ENCODE measurements at places on chromosomes 2 and 18.

DNA sequence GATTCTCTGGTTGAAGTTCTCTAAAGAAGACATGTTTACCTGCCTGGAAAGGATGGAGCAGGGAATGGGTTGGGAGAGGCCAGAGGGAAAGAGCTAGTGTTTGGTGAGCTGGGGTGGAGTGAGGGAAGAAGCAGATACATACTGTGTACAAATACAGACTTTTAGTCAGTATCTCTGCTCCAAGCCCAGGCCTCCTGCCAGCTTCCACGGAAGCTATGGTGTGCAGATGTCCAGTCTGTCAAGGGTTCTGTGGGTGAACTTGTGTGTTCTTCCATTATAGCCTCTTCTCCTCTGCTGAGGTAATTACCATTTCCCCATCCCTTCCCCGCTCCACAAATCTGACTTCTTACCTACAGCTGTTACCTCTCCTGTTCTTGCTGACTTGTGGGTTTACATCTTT is 208.6 kb downstream of the HRH4 start:
- no peak for DNase-seq

DNA sequence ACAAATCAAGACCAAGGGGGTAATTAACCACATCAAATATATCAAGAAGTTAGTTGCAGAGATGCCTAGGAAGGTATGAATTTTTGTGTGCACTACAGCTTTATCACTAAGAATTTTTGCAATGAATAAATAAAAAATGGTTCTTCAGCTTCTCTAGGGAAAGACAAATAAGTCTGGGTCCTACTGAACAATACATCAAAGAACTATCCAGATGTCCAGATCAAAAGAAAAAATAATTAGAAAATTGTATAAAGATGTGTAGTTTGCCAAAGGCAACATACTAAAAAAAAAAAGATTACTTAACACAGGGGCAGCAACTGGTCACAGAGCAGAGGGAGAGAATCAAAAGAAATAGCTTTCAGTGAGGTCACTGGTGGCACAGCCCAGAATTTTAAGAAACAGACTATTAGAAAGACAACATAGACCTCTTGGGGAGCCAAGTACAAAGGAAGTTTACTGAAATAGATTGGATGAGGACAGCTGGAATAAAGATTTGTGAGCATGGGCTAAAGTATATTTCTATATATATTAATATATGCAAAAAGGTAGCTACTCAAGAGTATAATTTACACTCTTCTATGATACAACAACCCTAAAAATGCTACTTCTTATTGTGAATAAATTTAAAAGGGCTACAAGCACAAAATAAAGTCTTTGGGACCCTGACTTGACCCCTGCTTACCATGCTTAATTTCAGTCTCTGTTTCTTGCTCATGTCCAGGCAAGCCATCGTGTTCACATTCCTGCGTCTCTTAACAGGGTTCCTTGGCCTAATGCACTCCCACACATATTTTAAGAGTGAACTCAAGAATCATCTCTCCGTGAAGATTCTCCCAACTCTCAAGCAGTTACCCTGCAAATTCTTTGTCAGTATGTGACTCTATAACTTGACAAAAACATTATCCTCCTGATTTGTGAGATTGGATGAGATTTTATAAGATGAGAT is 99.0 kb upstream of the GRB14 start:
- DNase-seq: no peak

- DNase-seq: no peak
These were observed 9.4 kb upstream of the RAPGEF4 start for GRCh38 chr2:172726172-172726735.

- DNase-seq: no peak
These were observed 1144.8 kb upstream of the FANCL start for GRCh38 chr2:59385971-59386370.

DNA sequence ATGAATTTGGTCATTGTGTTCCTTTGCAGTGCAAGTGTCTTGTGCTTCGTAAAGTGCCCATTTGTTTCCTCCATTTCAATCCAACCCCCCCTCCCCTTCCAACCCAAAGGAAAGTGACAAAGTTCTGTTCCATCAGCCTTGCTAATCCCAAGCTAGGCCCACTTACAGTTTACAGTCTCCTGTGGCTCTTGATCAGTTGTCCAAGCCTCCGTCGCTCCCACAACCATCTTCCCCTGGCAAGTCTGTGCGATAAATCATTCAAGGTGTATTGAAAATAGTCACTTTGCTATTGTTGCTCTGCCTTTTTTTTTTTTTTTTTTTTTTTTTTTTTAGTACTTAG is 6.5 kb downstream of the POU3F3 start:
- DNase-seq: no peak

DNA sequence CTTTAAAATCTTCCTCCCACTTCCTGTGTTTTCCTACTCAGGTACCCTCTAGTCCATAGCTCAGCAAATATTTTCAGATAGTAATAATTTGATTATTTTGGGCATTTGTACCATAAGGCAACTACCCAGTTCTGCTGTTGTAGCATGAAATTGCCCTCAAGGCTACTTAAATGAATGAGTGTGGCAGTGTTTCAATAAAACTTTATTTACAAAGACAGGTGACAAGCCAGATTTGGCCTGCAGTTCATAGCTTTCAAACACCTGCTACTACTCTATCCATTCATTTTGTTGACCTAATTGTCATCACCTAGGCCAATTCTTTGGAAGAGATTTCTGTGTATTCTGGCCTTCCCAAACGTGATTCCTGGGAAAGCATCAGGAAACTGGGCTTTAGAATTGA is 28.9 kb downstream of the NYAP2 start:
- DNase-seq: peak; percentile 70

- DNase-seq: no peak
These were observed 764.5 kb downstream of the TRIB2 start for GRCh38 chr2:13481201-13481600.

GRCh38 chr2:71880287-71880686 is 267.4 kb downstream of the CYP26B1 start:
- no peak for DNase-seq

GRCh38 chr18:79742076-79742475 is 55.7 kb upstream of the KCNG2 start:
- DNase-seq: no peak

DNA sequence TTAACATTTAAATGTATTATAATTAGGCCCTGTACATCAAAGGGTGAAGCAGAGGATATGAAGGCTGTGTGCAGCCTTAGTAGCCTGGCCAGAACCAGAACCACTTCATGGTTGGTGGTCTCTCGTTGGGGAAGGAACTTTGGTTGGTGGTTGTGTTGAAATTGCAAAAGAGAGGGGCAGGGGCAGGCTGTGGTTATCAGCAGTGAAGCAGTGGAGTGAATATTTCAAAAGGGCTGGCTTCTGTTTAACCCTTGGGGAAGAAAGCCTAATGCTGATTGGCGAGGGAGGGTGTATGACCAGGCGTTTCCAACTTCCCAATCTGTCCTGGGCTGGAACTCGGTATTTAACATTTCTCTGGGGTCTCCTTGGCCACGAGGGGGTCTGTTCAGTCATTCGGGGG is 51.2 kb upstream of the LYPD6B start:
- DNase-seq: no peak

DNA sequence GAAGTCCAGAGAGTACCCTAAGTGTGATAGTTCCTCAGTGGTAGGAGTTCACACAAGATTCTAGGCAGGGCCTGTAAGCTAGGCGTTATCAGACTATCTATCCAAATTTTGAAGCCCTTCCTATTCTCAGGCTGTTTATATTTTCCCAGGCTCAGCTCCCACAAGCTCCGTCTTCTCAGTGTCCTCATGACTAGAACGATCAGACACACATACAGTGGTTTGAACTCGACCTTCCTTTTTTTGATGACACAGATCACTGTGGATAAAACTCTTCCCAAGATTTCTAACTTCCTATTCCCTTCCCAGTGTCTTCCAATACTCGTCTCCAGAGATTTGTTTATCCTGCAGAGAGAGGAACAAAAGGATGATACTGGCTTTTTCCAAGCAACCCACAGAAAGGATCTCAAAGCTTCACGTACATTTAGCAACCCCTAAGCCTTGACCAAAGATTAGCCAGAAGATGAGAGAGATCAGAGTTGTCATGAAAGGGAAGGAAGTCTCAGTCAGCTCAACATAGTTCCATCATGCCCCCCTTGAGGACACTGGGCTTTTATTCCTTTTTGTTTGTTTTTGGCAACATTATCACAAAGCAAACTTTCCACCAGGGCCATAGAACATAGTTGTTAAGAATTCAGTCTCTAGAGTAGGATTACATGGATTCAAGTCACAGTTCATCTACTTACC is 42.3 kb upstream of the DOK6 start:
- DNase-seq: no peak

DNA sequence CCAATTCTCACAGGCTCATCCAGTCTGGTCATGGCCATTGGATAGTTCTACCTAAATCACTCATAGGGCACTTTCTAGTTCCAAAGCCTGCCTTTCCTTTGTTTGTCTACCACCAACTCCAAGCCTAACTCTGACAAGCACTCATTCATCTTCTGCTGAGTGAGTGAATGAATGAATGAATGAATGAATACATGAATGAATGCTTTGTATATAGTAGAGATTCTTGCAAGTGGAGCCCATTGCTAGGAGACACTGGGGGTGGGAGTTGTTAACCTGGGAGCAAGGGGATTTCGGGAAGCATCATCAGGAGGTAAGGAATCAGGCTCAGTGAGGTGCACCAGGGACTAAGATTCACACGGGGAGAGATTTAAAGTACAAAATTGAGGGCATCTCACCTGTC is 3.3 kb upstream of the MOCOS start:
- DNase-seq: no peak

DNA sequence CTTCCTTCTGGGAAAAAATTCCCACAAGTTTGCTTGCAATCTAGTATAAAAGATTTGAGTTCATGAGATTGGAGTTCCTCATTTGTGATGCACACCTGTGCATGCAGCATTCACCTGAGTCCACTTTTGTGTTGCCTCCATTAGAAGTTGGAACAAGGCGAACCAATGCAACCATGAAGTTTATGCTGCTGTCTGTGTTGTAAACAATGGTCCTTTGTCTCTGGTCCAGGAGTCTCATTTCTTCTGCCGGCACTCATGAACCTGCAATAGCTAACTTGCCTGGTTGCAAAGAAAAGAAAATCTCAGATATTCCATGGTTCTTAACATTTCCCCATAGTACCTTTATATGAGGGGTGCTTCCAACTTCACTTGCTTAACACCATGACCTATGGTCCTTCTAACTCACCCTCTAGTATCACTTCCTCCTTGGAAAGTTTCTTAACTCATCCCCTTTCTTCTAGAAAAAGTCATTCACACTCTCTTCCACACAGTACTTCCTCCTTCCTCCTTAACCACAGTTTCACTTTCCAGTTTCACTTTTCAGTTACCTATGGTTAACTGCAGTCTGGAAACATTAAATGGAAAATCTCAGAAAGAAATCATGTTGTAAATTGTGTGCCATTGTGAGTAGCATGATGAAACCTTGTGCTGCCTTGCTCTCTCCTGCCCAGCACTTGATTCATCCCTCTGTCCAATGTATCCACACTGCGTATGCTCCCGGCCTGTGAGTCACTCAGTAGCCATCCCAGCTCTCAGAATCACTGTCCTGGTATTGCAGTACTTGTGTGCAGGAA is 128.8 kb upstream of the TRIB2 start:
- DNase-seq: no peak

DNA sequence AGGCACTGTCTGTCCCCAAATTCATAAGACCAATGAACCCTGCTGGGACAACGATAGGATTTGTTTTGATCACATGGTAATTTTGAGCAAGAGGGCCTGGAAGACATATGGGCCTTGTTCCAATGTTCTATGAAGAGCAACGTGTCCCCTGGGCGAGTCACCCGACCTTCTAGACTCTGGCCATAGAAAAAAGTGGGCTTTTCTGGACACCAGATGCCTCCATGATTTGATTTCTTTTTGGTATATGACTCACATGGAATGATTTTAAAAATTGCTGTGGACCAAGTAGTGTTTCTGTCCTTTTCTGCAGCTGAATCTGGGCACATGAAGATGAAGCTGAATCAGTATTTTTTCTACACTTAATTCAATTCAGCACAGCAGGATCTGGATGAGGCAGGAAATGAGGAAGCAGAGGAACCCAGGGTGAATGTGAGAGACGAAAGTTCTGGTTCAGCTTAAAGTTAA is 104.9 kb downstream of the CDC42EP3 start:
- no peak for DNase-seq

- DNase-seq: no peak
These were observed 5.1 kb downstream of the RPIA start for GRCh38 chr2:88696611-88697010.

GRCh38 chr2:158205215-158205614 is 103.5 kb downstream of the UPP2 start:
- peak; percentile 46 for DNase-seq

GRCh38 chr2:154855138-154855537 is 156.6 kb downstream of the KCNJ3 start:
- no peak for DNase-seq

DNA sequence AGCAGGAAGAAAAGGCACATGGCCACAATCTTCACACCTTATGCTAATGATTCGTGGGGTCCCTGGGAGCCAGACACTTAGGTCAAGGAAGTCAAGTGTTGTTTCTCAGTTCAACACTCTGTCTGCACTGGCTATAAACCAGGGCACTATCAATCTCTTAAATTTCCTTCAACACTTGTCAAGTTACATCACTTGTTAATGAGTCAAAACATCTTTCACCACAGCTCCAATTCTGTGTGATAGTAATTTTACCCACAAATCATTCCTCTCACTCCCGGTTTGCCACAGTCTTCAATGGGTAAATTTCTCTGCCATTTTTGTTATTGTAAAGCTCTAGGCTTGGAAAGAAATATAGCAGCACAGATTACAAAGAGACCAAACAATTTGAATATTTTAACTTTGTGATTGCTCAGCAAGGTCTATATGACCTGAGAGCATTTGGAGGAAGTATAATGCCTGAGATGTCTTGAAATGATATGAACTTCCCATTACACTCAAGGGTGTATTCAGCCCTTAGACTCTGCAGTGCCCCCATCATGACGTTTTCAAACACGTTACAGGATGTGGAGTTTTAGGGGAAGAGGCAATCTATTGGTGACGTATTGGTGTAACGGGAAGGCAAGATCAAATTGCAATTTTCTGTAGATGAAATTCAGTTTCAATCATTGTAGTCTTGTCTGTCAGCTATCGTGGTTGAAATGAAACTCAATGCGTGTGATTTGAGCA is 78.7 kb downstream of the ICOS start:
- DNase-seq: no peak

- no peak for DNase-seq
These were observed 370.4 kb downstream of the CLIP4 start for GRCh38 chr2:29485631-29486030.

DNA sequence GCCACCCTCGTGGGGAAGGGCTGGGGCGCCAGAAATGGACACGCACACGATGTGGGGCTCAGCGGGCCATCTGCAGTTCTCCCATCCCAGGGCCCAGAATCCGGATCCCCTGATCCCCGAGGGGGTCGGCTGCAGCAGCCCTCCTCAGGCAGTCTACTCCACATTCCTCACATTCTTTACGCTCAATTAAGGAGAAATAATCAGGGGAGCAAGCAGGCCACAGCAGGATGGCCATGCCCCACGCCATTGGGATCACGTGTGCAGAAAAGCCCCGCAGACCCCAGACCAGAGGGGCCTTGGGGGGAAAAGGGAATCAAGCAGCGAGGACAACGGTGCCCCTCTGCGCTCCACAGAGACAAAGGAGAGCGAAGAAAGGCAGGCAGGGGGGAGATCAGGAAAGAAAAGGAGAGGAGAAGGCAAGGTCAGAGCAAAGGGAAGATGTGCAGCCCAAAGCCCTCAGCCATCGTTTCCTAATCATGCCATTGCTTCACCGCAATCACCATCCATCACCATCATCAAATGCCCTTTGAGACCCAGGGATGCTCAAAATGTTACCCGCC is 17.5 kb upstream of the PKDCC start:
- no peak for DNase-seq

All from NCI-H2029 treated with DMSO at 0.1 percent for 48 hours (cell line).